ENCODE measurements at places on chromosomes 16 and 17. TPM values are rescaled to one million over a fixed set of nuclear protein-coding genes. Genes with fewer than 3 reads are reported as not detected.

GRCh38 chr16:85586380-85587104, 26.6 kb upstream of the GSE1 start:
- no peak overlapping the region for H3K4me3 ChIP-seq
- H3K4me1 ChIP-seq = peaks cover 71% of the 10 kb centered on the region
- peak overlapping the region; percentile 60 for H3K27ac ChIP-seq
- no peaks in the 10 kb centered on the region for H3K36me3 ChIP-seq

- DNase-seq = no peak
- no peaks in the 10 kb centered on the region for H3K36me3 ChIP-seq
- no peak overlapping the region for H3K4me3 ChIP-seq
- H3K27me3 ChIP-seq = no peaks in the 10 kb centered on the region
Observed at GRCh38 chr17:77736199-77736585, 222.3 kb upstream of the TNRC6C start.

- DNase-seq = peak; percentile 54
- H3K27me3 ChIP-seq = no peaks in the 10 kb centered on the region
- no peak overlapping the region for H3K4me3 ChIP-seq
- H3K36me3 ChIP-seq = peaks cover 2% of the 10 kb centered on the region
Observed at GRCh38 chr17:21218101-21218500, 4.1 kb upstream of the TMEM11 start.

- no peak overlapping the region for H3K27ac ChIP-seq
- H3K4me1 ChIP-seq = peaks cover 3% of the 10 kb centered on the region
- no peak for DNase-seq
- H3K27me3 ChIP-seq = no peaks in the 10 kb centered on the region
Observed at GRCh38 chr17:43676471-43676870, 14.7 kb upstream of the MEOX1 start.

DNA sequence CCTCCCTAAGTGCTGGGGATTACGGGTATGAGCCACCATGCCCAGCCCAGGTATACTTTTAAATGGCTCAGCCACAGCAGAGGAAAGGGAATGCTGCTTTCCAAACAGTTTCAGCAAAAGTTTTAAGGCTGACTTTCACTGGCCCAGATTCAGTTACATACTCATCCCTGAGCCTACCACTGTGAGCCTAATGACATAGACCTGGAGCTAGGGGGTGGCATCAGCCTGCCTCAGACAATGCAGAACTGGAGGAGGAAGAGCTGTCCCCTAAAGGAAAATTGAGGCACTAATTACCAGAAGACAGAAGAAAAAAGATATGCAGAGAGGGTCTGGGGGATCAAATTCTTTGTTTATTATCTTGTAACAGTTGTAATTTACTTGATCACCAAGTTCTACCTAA, 43.9 kb downstream of the HS3ST4 start:
- H3K4me1 ChIP-seq = no peaks in the 10 kb centered on the region
- H3K27ac ChIP-seq = no peak overlapping the region
- H3K4me3 ChIP-seq = no peak overlapping the region

GRCh38 chr17:38742411-38743308, 5.5 kb downstream of the PCGF2 start:
- H3K4me1 ChIP-seq = peaks cover 9% of the 10 kb centered on the region
- peak overlapping the region; percentile 83 for H3K27ac ChIP-seq

DNA sequence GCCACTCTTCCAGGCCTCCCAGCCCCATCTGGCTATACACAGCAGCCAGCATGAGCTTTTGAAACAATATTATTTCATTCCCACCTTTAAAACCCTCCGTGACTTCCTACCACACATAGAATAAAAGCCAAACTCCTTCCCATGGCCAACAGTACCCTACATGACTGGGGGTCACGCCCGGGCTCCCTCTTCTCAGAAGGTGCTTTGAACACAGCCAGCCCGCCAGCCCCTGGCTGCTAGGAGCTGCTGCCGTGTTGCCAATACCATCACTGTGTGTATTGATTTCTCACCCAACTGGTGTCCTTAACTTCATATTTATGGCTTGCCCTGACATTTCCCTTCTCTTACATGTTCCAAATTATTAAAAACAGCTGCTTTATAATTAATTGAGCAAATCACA, 111.2 kb downstream of the GNAO1 start:
- no peaks in the 10 kb centered on the region for H3K36me3 ChIP-seq
- H3K4me3 ChIP-seq = no peak overlapping the region
- no peaks in the 10 kb centered on the region for H3K27me3 ChIP-seq
- no peak overlapping the region for H3K27ac ChIP-seq

DNA sequence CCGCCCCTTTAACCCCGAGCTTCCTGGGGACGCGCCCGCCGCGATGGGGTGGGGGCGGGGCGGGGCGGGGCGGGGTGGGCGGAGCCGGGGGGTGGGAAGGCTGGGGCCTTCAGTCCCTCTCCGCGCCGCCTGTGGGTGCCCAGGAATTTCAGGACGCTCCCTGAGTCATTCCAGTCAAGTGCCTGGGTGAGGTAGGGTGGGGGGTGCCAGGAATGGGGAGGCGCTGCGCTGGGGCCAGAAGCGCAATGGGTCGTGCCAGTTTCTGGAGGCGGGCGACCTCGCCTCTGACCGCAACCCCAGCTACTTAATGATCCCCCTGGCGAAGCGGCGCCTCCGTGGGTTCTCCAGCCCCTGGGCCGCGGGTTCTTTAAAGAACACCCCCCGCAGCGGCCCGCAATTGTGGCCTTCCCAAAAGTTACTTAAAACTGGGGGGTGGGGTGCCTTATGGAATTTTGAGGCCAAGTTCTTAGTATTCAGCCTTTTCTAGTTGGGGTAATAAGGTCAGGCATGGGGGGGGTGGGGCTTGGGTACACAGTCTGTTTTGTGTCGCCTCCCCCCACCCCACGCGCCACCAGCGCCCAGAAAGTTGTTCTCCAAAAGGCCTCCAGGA, 826 bp upstream of the GSE1 start:
- peaks cover 19% of the 10 kb centered on the region for H3K4me1 ChIP-seq
- H3K4me3 ChIP-seq = peak overlapping the region; percentile 74
- H3K36me3 ChIP-seq = peaks cover 5% of the 10 kb centered on the region
- DNase-seq = peak; percentile 81
- H3K27me3 ChIP-seq = no peaks in the 10 kb centered on the region

GRCh38 chr17:50452630-50453300, 15.9 kb downstream of the CHAD start:
- H3K4me3 ChIP-seq = no peak overlapping the region
- no peak overlapping the region for H3K27ac ChIP-seq
- H3K36me3 ChIP-seq = no peaks in the 10 kb centered on the region
- H3K4me1 ChIP-seq = no peaks in the 10 kb centered on the region
- H3K27me3 ChIP-seq = no peaks in the 10 kb centered on the region
- no peak for DNase-seq

GRCh38 chr16:4058386-4058785, 57.9 kb downstream of the ADCY9 start:
- H3K4me3 ChIP-seq = no peak overlapping the region
- no peak for DNase-seq
- H3K27ac ChIP-seq = no peak overlapping the region
- no peaks in the 10 kb centered on the region for H3K4me1 ChIP-seq

- H3K27me3 ChIP-seq = no peaks in the 10 kb centered on the region
- H3K27ac ChIP-seq = no peak overlapping the region
- H3K4me3 ChIP-seq = no peak overlapping the region
- peaks cover 19% of the 10 kb centered on the region for H3K4me1 ChIP-seq
- H3K36me3 ChIP-seq = no peaks in the 10 kb centered on the region
Observed at GRCh38 chr16:48381201-48381600, 4.0 kb downstream of the SIAH1 start.

GRCh38 chr16:3084969-3085670, 14.0 kb downstream of the ZSCAN10 start:
- H3K27ac ChIP-seq = no peak overlapping the region
- DNase-seq = no peak
- no peak overlapping the region for H3K4me3 ChIP-seq
- H3K27me3 ChIP-seq = peaks cover 45% of the 10 kb centered on the region
- H3K4me1 ChIP-seq = no peaks in the 10 kb centered on the region

DNA sequence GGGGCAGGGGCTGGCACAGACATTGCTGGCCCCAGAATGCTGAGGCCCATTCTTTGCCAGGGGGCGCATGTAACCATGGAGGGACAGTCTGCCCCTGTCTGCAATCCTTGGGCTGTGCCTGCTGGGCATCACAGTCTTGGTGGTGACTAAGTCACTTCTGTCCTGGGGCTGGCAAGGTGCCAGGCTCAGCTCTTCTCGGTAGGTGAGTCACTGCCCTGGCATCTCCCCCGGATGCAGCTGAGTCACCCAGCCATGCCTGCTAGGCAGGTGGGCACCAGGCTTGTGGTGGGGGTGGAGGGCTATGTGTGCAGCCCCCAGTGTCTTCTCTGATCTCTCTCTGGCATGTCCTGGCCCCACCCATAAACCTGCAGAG, 5.6 kb downstream of the RARA start:
- H3K4me3 ChIP-seq = no peak overlapping the region
- no peaks in the 10 kb centered on the region for H3K36me3 ChIP-seq
- peaks cover 58% of the 10 kb centered on the region for H3K4me1 ChIP-seq
- peak overlapping the region; percentile 95 for H3K27ac ChIP-seq

GRCh38 chr16:12314653-12315185, 338.2 kb downstream of the SNX29 start:
- H3K36me3 ChIP-seq = no peaks in the 10 kb centered on the region
- H3K27me3 ChIP-seq = no peaks in the 10 kb centered on the region
- H3K4me1 ChIP-seq = no peaks in the 10 kb centered on the region

DNA sequence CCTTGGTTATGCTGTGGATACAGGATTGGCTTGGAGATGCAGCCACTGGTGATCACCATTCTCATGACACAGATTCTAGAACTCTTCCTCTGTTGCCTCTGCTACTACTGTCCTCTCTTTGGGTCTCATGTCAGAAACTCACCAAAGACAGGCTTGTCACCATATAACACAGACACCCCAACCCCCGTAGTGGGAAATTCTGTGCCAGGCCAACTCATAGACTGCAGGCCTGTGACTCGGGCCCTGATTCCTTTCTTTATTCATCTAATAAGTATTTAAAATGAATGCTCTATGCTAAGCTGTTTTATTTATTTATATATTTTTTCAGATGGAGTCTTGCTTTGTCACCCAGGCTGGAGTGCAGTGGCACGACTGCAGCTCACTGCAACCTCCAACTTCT, 9.5 kb downstream of the CYB5D2 start:
- no peak for DNase-seq
- H3K27ac ChIP-seq = peak overlapping the region; percentile 46
- H3K4me1 ChIP-seq = no peaks in the 10 kb centered on the region

DNA sequence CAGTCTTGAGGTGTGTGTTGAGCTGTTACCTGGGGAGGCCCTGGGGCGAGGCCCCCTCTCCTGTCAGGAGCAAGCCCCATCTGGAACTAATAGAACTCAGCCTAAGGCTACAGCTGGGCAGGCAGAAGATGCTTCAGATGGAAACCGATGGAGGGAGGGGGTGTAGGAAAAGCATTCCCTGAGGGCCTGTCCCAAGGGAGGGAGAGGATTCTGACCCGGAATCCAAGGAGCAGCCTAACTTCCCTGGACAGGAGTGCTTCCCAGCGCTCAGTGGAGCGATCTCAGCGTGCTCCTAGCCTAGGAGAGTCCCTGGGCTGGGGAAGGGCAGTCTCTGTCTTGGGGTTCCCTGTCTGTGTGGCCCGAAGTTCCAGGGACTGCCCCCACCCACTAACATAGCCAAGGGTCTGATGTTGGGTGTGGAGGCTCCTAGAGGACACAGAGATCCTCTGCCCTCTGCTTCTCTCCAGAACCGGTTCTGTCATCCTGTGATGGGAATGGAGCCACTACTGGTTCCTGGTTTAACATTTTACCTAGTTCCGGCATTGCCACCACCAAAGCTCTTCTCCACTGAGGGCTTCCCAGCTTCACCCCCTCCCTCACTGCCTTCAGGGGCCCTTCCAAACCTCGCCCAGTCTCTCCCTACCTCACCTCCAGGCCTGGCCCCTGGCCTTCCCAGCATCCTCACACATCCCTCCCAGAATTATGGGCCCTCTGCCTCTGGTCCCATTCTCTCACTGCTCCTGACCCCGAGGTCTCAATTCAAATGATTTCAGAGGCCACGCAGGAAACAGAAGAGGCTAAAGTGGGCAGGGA, 58.7 kb downstream of the RTN4RL1 start:
- H3K4me1 ChIP-seq = no peaks in the 10 kb centered on the region
- no peak overlapping the region for H3K27ac ChIP-seq
- no peaks in the 10 kb centered on the region for H3K27me3 ChIP-seq

GRCh38 chr17:79914813-79915740, 75.8 kb upstream of the CBX4 start:
- 0 out of 2 replicates have a peak, but pooled peaks cover 2% of the 10 kb centered on the region for H3K27me3 ChIP-seq
- no peaks in the 10 kb centered on the region for H3K36me3 ChIP-seq
- H3K4me3 ChIP-seq = no peak overlapping the region
- H3K4me1 ChIP-seq = peaks cover 9% of the 10 kb centered on the region

- H3K4me1 ChIP-seq = no peaks in the 10 kb centered on the region
- no peak for DNase-seq
- H3K36me3 ChIP-seq = no peaks in the 10 kb centered on the region
- H3K27me3 ChIP-seq = no peaks in the 10 kb centered on the region
Observed at GRCh38 chr17:77666881-77667395, 291.6 kb upstream of the TNRC6C start.

- no peaks in the 10 kb centered on the region for H3K36me3 ChIP-seq
- H3K27ac ChIP-seq = peak overlapping the region; percentile 64
- no peaks in the 10 kb centered on the region for H3K27me3 ChIP-seq
Observed at GRCh38 chr16:85125570-85126393, 13.5 kb upstream of the CIBAR2 start.

DNA sequence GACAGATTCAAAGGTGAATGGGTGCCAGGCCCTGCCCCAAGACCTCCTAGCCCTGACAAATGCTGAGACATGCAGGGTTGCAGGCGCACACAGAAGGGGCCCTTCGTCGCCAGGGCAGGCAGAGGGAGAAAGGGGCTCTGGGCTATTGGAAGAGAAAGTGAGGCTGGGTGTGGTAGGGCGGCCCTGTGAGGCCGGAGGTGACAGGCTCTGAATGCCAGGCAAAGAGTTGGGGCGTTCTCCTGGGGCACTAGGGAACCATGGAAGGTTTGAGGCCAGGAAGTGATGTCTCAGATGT, 26.4 kb upstream of the NXPH3 start:
- no peaks in the 10 kb centered on the region for H3K4me1 ChIP-seq
- H3K27ac ChIP-seq = no peak overlapping the region
- peaks cover 3% of the 10 kb centered on the region for H3K27me3 ChIP-seq
- H3K36me3 ChIP-seq = no peaks in the 10 kb centered on the region
- H3K4me3 ChIP-seq = no peak overlapping the region

DNA sequence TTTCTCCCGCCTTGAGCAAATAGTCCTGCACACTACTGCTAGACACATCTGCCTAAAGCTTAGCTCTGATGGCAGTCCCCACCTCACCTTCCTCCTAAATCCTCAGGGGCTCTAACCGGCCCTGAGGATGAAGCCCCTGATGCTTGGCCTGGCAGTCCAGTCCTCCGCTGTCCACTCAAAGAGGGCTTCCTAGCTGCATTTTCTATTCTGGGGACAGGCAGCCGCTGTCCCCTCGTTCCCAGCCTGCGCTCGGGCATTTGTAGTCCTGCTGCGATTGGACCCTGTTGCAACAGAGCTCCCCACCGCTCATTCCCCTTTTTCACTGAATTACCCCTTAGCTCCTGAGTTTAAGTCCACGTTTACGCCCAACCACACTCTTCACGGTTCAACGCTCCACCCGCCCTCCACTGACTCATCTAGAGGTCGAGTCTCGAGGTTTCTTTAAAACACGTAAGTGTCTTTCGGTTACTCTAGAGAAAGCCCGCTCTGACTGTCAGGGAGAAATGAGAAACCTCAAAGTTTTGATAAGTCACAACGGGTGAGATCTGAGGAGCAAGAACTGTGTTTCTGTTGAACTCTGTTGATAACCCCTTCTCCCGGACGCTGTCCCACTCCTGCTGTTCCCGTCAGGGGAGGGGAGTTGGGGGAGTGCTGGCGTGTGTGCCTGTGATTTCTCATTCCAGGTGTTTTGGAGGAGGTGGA, 4.5 kb downstream of the CCR7 start:
- no peak overlapping the region for H3K27ac ChIP-seq
- H3K27me3 ChIP-seq = peaks cover 11% of the 10 kb centered on the region

HEXIM1 gene
- 16.1 TPM for polyA plus RNA-seq

G6PC1 gene
- polyA plus RNA-seq = not detected

PDP2 gene
- polyA plus RNA-seq = 4.7 TPM

CHST5 gene
- 0.18 TPM for polyA plus RNA-seq

KRTAP2-2 gene
- polyA plus RNA-seq = not detected

NPIPA2 gene
- polyA plus RNA-seq = 0.80 TPM

PPL gene
- polyA plus RNA-seq = 24.6 TPM

TMIGD1 gene
- not detected for polyA plus RNA-seq

Measured in SK-N-SH (cell line).